Uterine smooth muscle cell (primary cell): ENCODE measurements at places on chromosomes 6 and 20. TPM values are rescaled to one million over a fixed set of nuclear protein-coding genes. Genes with fewer than 3 reads are reported as not detected.

The DHX16 gene
- total RNA-seq, result 39.2 and 51.0 TPM in 2 replicates

The CCND3 gene
- total RNA-seq, result 13.2 and 26.9 TPM in 2 replicates

The SLC22A23 gene
- total RNA-seq, result 8.9 and 18.1 TPM in 2 replicates

The PSMB8 gene
- 41.2 and 52.1 TPM in 2 replicates for total RNA-seq

The SYNDIG1 gene
- 0.33 and 0.37 TPM in 2 replicates for total RNA-seq

The NR2E1 gene
- not detected in 2 replicates for total RNA-seq

The LPIN3 gene
- 5.0 and 5.5 TPM in 2 replicates for total RNA-seq

The OR12D3 gene
- total RNA-seq, result not detected in 2 replicates

The SLA2 gene
- total RNA-seq, result not detected in 2 replicates

The GPLD1 gene
- total RNA-seq, result 0.33 and 0.87 TPM in 2 replicates

The OSER1 gene
- total RNA-seq, result 52.9 and 67.6 TPM in 2 replicates
